NCI-H1436 (cell line): ENCODE measurements at places on chromosomes 1 and 21.

- DNase-seq = no peak
These were observed 709.2 kb downstream of the PLA2G4A start for GRCh38 chr1:187537936-187538335.

- DNase-seq = peak; percentile 64
These were observed 89.0 kb upstream of the SERTAD4 start for GRCh38 chr1:210143465-210144062.

DNA sequence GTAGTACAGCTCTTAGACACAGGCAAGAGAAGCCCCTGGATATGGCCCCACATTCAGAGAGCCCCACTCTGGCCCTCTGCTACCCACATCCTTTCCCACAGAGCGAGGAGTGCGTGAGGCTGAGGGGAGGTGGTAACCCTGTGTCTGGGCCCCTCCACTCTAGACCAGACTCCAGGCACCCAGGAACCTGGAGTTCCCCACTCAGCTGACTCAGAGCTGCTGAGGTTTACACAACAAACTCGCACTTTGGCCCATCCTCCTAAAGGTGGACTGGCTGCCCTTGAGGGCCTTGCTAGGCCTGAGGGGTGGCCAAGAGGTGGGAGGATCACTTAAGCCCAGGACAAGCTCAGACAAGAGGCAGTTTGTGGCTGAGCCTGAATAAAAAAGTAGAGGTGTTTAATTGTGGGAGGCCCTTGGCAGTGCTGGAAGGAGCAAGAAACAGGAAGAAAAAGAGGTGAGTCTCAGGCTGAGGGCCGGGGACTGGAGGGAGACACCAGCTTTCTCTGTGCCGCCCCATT is 10.7 kb downstream of the MR1 start:
- DNase-seq = no peak

DNA sequence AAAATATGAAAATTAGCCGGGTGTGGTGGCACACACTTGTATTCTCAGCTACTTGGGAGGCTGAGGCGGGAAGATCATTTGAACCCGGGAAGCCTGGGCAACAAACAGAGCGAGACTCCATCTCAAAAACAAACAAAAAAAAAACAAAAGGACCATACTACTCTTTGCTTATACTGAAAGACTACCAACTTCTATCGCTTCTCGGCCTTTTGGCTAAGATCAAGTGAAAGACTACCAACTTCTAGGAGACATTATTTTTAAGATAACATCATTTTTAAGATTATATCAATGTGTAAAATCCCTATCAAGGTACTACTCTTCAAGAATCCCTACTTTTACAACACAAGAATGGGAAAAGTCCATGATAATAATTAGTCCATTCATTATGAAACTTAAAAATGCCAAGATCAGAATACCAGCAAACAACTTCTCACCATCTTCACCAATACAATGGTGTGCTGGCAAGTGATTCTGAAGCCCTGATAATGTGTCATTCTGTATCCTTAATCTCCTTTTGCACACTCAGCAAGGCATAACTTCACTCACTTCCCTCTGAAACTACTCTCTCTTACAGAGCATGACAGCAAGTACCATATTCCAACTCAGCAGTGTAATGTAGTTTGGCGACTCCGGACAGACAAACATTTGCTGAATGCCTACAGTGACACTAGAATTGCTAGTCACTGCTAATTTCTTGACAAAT is 1.7 kb downstream of the PTP4A2 start:
- no peak for DNase-seq

DNA sequence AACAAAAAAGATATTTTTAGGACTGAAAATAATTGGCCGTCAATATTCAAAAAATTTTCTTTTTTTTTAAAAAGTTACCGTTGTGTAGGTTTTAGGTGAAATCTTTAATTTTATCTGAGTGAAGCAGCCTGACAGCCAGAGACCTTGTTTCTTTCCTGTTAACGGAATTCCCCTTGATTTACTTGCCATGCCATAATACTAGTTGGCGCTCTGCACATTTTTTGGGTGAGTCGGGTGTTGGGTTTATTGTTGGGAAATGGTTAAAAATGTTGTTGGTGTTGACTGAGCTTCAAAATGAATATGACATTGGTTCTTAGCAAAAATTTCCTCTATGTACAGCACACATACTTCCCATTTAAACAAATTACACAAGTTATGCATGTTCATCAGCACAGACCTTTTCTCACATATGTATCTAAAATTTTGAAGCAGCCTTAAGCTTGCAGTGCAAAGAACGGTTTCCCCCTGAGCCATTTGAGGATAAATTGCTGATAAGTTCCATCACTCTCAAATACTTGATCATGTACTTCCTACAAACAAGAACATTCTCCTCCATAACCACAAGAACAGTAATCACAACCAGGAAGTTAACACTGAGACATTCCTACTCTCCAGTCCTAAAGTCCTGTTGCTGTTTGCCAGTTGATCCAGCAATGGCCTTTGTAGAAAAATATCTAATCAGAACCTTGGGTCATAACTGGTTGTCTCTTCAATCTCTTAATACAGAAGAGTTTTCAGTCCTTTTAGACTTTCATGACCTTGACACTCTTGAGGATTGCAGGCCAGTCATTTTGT is 34.2 kb downstream of the CAMTA1 start:
- DNase-seq = no peak

DNA sequence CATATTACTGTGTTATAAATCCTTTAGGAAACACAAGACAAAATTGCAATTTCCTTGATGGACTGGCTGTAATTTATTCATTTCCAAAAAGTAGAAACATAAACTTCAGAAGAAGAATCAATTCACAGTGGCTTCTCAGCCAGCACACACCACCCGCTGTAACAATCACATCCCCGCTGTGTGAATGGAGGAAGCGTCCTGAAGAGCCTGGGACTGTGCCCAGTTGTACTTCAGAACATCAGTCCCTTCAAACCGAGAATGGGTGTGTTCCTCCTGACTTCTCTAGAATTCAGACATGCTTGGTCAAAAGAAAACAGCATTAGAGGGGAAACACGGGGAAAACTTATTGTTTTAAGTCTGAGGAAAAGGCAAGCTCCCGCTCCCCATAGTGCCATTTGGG is 28.8 kb upstream of the CD84 start:
- DNase-seq = no peak
